ENCODE measurements at places on chromosomes 4 and X. TPM values are rescaled to one million over a fixed set of nuclear protein-coding genes. Genes with fewer than 3 reads are reported as not detected.

- DNase-seq = no peak
Measured at GRCh38 chr4:16626945-16627344, 271.5 kb downstream of the LDB2 start.

The TKTL1 gene
- not detected for total RNA-seq

GRCh38 chr4:81737865-81738559 lies 266.3 kb upstream of the RASGEF1B start:
- DNase-seq = no peak

GRCh38 chr4:4417886-4418285 lies 31.0 kb downstream of the NSG1 start:
- no peak for DNase-seq

GRCh38 chr4:3297066-3297859 lies 4.4 kb downstream of the RGS12 start:
- DNase-seq = peak; percentile 55

- no peak for DNase-seq
Measured at GRCh38 chr4:81650606-81651242, 179.0 kb upstream of the RASGEF1B start.

DNA sequence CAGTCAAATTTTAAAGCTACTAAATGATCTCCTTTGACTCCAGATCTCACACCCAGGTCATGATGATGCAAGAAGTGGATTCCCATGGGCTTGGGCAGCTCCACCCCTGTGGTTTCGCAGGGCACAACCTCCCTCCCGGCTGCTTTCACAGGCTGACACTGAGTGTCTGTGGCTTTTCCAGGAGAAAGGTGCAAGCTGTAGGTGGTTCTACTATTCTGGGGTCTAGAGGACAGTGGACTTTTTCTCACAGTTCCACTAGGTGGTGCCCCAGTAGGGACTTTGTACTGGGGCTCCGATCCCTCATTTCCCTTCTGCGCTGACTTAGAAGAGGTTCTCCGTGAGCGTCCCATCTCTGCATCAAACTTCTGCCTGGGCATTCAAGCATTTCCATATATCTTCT lies 845.2 kb downstream of the PCDH18 start:
- DNase-seq = no peak

The PNMA5 gene
- total RNA-seq = 0.22 TPM

The UGT2B15 gene
- not detected for total RNA-seq

DNA sequence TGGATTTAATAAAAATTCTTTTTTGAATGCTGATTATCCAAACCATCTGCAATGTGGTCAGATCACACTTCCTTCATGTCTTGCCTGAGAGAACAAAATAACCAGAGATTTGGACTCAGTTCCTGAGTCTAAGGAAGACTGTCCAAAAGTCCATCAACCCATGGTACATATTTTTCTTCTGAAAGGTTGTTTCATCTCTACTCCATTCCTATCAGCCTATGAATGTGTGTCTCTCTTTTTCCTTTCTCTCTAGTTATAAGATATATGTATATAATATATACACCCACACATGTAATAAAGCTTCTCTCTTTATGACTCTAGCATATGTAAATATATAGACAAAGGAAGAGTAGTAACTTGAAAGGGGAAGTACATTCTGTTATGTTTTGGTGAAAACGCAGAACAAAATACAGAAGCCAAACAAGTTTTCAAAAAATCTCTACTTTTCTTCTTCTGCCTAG lies 226.9 kb downstream of the ARHGAP24 start:
- no peak for DNase-seq

The GPR143 gene
- 32.1 TPM for total RNA-seq

- DNase-seq = no peak
Measured at GRCh38 chrX:16185725-16186136, 18.4 kb downstream of the MAGEB17 start.
